ENCODE measurements at places on chromosomes 11 and 22.

DNA sequence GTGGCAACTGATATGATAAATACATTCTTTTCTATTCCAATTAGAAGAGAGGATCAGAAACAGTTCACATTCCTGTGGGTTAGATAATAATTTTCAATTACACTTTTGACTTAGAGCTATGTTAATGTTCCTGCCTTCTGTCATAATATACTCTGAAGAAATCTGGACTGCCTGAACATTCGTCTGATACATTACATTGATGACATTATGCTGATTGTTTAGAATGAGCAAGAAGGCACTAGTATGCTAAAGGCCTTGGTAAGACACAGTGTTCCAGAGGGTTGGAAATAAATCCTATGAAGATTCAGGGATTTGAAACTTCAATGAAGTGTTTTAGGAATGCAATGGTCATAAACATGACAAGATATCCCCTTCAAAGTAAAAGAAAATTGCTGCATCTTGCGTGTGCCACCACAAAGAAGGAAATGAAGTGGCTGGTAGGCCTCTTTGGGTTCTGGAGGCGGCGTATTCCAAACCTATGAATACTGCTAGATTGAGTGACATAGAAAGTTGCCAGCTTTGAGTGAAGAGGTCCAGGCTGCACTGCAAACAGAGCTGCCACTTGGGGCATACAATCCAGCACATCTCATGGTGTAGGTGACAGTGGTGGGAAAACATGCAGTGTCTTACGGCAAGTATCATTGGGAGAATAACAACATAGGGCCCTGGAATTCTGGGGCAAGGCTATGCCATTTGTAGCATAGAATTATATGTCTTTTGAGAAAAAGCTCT is 21.2 kb upstream of the PDE3B start:
- no peak for DNase-seq

DNA sequence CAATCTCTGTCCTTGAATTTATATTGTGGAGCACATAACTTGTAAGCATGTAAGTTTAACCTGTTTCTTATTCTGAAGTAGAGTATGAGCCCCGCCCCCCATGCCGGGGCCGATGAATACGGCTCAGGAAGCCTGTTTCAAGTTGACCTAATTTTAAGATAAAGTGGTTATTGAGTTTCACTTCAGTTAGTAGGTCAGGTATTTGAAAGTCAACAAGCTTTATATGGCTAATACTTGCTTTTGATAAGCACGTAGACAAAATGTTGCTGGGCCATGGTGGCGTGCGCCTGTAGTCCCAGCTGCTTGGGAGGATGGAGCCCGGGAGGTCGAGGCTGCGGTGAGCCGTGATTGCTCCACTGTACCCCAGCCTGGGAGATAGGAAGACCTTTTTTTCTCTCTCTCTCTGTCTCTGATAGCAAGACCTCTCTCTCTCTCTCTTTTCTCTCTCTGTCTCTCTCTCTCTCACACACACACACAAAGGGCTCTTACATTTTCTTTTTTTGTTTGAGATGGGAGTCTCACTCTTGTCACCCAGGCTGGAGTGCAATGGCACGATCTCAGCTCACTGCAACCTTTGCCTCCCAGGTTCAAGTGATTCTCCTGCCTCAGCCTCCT is 14.4 kb downstream of the YWHAH start:
- no peak for DNase-seq

- DNase-seq: no peak
Measured at GRCh38 chr11:19651653-19652052, 61.0 kb upstream of the NAV2 start.

DNA sequence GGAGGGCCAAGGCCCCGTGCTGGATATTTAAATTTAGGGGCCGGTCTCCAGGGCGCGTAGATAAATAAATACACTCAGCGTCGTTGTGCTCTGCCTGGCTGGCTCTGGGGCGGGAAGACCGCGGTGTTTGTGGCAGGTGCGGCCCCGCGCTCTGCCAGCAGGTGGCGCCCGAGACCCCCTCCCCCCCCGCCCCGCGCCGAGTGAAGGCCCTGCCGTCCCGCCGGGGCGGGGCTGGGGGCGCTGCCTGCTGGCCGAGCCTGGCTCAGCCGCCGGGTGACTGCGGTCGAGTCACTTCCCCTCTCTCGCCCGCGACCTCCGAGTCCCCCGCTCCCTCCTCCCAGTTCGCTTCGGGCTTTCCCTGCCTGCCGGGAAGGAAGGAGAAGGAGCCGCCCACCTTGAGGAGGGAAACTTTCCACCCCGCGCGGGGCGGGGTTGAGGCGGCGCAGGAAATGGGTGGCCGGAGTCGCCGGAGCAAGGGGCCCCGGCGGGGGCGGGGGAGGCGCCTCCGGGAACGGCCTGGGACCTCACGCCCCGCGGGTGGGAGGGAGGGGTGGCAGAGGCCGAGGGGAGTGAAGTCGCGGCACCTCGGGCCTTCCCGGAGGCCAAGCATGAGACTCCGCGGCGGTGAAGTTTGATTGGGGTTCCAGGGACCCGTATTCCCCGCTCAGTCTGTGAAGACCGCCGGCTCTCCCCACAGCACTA is 1.6 kb upstream of the EHBP1L1 start:
- peak; percentile 90 for DNase-seq

- no peak for DNase-seq
Measured at GRCh38 chr11:28038775-28039174, 69.2 kb downstream of the KIF18A start.

GRCh38 chr11:74615311-74615710 is 22.9 kb downstream of the POLD3 start:
- no peak for DNase-seq

All from WTC11 (cell line).